ENCODE measurements at places on chromosomes 5 and 9. TPM values are rescaled to one million over a fixed set of nuclear protein-coding genes. Genes with fewer than 3 reads are reported as not detected.

DNA sequence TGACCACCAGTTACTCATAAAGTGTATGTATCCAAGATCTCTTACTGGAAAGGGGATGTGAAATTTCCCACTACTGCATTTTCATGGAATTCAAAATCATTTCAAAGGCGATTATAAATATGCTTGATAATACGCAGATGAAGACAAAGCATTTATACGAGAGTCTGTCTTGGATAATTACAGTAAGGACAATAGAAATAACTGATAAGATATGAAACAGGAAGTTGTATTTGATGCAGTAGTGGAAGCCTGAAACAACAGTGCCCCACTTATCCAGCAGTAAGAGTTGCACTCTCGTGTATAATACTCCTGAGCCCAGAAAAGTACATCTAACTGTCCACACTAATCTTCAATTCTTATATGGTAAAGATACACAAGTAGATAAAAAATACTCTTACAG lies 188.7 kb upstream of the POU5F2 start:
- DNase-seq, result no peak

TRAF1 gene
- total RNA-seq, result 3.4 TPM

GRCh38 chr5:95861864-95862561 lies 39.5 kb upstream of the GLRX start:
- peak; percentile 68 for DNase-seq

- peak; percentile 5 for DNase-seq
Observed at GRCh38 chr5:94893412-94894135, 275.1 kb downstream of the SLF1 start.

CAMK2A gene
- 1.1 TPM for total RNA-seq

- no peak for DNase-seq
Observed at GRCh38 chr5:95734187-95734586, 3.1 kb downstream of the RHOBTB3 start.

STING1 gene
- total RNA-seq, result 10.4 TPM

ARL14EPL gene
- 0.20 TPM for total RNA-seq

DNA sequence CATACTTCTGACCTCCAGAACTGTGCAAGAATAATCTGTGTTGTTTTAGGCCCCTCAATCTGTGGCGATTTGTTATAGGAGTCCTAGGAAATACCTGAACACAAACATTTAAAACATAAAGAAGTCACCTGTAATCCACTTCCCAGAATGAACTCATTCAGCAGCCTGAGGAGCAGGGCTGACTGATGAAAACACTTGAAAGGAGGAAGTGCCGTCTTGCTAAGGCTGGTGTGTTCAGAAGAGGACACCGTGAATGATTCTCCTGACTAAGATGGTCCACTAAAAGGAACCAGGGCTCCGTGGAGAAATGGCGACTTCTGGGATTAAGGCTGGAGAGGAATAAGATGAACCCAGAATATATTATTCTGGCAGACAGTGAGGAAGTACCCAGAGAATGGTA lies 18.7 kb upstream of the MARCHF6 start:
- no peak for DNase-seq

- no peak for DNase-seq
Observed at GRCh38 chr5:54450542-54450941, 5.0 kb upstream of the HSPB3 start.

Measured in RPMI7951 (cell line).